GOT3 (cell line): ENCODE measurements at places on chromosomes 2 and 18.

DNA sequence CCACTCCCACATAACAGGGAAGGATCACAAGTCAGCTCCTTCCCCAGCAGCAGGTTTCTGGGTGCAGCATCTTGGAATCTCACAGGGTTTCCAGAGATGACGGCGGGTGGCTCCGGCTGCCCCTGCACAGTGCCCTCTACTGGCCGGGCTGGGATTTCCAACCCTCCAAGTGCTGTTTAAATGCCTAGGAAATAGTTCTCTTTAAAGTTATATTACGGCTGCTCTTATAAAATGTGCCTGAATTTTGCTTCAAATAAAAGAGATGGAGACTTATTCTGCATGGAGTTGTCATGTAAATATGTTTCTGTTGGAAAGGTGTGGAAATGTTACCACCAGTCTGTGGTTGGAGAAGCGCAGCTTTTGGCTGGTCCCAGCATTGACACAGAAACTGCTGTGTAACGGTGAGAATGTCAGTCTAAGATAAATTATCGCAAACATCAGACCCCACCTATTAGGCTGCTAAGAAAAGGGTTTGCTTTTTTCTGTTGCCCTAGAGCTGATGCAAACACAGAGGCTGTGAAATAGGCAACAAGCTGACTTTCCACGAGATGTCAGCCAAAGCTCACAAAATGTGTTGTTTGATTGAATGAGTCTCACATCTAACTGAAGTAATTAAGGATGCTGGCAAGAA, 3.3 kb upstream of the HJURP start:
- no peak for DNase-seq

DNA sequence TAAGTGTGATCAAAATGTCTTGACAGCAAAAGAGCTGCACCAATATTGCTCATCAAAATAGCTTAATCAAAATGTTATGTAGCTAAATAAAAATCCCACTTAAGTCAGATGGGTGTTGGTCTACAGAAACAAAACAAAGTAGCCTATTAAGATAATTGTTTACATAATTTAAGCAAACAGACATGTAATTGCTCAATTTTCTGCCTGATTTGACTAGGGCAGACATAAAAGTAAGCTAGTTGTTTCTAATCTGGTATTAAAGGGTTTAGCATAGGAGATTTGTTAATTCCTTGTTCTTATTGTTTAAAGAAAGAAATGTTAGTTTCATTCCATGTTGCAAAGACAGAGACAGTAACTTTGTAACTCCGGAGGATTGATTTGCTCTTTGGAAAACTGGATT, 11.5 kb upstream of the FEZ2 start:
- no peak for DNase-seq

- no peak for DNase-seq
Observed at GRCh38 chr2:239662413-239663120, 261.7 kb upstream of the HDAC4 start.

DNA sequence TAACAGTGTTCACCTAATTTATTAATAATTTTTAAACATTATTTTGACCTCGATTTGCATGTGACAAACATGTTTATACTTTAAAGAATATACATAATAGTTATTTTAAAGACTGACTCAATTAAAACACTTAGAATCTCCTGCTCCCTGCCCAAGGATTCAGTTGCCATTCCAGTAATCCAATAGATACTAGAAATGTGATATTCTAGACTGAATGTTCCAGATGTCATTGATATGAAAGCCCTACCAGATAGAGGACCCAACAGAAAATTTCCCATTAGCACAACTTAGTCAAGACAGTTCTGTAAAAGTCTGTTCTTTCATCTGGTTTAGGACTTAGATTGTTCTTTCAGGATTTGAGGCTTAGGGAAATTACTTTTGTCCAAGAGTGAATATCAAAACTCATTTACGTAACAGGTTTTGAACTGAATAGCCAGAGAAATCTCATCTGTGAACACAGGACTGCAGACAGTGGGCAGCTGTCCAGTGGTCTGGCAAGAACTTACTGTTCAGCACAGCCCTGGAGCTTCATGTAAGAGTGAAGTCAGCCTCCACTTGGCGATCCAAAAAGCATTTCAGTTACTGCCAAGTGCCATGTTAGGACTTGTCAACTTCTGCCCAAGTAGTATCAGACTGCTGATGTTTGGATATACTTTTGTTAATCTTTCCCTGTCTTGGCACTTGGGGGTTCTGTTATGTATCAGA, 77.5 kb downstream of the OSBPL6 start:
- DNase-seq: no peak

GRCh38 chr18:50320719-50321118, 33.2 kb upstream of the CXXC1 start:
- DNase-seq: no peak
